ENCODE measurements at places on chromosomes 3 and 15. TPM values are rescaled to one million over a fixed set of nuclear protein-coding genes. Genes with fewer than 3 reads are reported as not detected.

The ITIH4 gene
- 6.0 TPM for total RNA-seq

The SLC12A1 gene
- total RNA-seq, result 5.8 TPM

The CFAP100 gene
- total RNA-seq, result 6.5 TPM

The GRK7 gene
- total RNA-seq, result not detected

The GOLGA6B gene
- total RNA-seq, result not detected

Data from diencephalon (tissue), 1 donor.